ENCODE measurements at places on chromosomes 5 and 9. TPM values are rescaled to one million over a fixed set of nuclear protein-coding genes. Genes with fewer than 3 reads are reported as not detected.

GRCh38 chr5:134451225-134451935 lies 39.7 kb upstream of the CDKN2AIPNL start:
- DNase-seq = no peak

DNA sequence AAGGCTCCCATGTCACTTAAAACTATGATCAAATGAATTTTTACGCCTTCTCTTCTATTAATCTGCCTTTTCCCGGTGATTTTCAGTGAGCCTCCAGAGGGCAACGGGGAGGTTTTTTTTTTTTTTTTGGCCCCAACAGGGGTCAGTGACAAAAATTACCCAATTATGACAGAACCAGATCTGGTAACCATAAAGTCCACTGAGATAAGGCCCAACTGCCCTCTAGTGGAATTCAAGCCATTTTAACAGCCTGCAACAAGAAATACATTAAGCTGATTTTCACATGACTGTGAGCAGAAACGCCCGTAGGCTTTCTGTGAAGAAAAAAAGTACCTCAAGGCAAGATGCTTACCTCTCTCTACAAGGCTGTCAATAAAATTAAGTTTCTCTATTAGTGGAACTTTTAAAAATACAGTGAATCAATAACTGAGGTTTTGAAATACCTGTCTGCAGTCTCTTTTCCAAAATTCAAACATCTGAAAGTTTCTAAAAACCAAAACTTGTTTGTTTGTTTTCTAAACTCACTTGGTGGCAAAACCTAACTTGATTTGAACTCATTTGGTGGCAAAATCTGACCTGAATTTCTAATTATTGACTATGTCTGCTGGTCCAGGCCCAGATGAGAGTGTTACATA lies 49.7 kb upstream of the FST start:
- DNase-seq = no peak

DNA sequence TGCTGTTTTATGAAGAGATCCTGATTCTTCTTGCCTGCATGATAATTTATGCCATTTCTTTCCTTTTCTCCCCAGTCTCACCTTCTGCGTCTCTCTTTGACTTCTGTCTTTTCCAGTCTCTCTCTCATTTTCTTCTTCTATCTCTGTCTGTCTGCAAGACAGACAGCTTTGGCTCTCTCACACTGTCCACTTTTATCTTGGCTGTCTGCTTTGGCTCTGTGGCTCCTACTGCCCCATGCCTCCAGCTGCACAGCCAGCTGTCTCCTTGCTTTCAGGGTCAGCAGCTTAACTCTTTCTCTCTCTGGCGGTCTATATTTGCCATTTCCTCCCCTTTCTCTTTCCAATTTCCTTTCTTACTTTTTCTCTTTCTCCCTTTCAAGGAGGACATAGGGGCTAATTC lies 971.1 kb upstream of the COX7C start:
- no peak for DNase-seq

DNA sequence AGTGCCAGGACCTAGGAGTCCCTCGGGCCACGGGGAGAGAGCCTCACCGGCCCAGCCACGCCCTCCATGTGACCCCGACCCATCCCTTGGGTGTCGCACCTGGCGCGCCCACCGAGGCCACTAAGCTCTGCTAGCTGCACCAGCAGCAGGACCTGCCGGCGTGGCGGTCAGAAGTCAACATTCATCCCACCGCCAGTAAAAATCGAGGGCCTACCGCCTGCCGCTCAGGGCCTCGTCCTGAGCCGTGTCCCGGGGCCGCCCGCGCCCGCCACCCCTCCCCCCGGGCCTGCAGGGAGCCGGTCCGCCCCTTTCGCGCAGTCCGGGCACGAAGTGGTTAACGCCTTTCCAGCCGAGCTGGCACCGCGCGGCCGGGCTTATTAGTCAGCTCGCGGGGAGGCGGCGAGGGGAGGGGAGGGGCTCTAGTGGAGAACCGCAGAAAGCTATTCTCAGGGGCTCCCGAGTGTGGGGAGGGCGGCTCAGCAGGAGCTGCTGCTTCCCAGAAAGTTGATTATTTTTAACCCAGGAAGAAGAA lies 124.4 kb downstream of the C9orf50 start:
- DNase-seq = peak; percentile 89

DNA sequence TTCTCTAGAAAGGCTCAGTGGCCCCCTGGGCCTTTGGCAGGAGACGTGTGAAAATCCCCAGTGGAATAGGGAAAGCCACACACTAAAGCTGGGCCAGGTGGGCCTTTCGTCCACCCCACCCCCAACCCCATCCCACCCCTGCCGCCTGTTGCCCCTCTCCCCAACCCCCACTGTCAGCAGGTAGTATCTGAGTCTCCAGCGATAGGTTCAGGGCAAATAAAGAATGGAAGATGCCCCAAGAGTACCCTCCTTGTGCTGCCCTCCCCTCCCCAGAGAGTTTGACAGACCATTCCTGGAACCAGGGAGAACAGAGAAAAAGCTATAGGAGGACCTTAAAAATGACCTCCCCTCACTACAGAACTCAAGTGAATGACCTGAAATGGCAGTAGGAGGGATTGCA lies 36.7 kb upstream of the UBE2D2 start:
- no peak for DNase-seq

- DNase-seq = no peak
These were observed 326.6 kb downstream of the ARL15 start for GRCh38 chr5:53983568-53984460.

DNA sequence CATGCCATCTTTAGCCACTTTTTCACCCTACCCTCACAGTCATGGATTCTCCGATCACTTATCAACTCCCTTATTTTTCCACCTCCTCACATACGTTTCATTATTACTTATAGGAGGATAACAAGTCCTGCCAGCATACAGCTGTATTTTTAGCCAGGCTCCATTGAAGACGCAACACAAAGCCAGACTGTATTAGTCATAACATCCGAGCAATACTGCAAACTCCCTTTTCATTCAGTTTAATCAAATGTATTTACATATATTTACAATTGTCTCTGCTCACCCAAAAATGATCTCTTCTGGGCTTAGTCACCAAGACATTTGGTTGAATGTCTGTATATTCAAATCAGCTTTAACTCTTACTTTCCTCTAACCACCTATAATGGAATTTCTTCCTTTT lies 126.4 kb upstream of the PRLR start:
- no peak for DNase-seq

DNA sequence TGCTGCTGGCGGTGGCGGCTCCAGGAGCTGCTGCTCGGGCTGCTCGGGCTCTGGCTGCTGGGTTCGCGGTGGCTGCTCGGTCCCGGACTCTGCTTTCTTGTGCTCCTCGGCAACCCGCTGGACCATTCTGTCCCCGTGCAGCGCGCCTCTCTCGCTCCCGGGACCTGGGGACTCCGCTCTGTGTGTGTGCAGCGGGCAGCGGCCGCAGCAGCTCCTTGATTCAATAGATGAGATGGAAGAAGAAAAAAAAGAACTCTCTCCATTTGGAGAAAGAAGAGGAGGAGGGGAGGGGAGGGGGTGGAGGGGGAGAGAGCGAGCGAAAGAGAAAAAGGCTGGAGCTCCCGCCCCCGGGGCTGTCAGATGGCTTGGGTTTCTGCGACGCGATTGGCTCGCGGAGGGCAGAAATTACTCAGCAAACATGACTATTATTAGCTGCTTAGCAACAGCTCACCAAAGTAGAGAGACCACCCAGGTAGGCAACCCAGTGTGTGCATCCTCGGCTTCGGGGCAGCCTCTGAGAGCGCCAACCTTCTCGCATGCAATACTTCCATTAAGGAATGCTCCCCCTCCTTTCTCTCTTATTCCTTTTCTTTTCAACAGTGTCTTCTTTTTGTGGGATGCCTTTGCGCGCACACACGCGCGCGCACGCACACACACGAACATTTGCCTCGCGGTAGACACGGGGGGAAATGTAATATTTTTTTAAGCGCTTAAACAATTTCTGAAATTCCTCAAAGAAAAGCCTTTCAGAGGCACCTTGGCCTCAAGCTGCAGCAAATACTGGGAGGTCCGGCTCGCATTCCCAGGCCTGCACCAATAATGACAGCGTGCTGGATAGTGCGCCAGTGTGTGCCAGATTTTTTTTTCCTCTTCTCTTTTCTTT lies 7.6 kb downstream of the PTCH1 start:
- DNase-seq = peak; percentile 68

DNA sequence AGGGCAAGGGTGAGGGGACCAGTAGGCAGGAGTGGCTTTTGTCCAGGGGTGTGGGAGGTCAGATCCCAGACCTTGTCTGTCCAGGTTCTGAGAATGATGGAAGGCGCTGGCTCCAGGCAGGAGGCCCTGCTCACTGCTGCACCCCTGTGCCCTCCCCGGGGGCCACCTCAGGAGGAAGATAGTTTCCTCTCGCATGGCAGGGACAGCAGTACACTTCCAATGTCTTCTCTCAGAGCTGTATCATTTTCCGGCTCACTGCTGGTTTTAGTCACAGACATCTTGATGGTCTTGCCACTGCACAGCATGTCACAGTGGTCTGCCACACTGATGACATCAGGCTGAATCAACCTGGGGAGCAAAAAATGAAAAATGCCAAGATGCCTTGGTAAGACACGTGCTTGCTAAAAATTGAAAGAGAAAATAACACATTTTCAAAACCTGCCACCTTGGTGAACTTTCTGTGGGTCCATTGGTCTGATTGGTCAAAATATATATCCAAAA lies 3.3 kb upstream of the SLC6A3 start:
- DNase-seq = no peak

DNA sequence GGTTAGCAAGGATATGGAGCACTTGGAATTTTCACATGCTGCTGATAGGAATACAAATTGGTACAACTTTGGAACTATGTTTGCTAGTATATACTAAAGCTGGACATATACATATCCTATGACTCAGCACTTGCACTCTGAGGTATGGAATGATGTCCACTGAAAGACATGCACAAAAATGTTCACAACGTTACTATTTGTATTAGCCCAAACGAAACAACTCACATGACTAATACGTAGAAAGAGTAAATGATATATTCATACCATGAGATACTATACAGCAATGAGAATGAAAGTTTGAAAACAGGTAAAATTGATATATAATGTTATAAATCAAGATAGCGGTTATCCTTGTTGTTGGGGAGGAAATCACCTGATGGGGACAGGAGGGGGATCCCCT lies 45.5 kb upstream of the CDC42SE2 start:
- DNase-seq = no peak

DNA sequence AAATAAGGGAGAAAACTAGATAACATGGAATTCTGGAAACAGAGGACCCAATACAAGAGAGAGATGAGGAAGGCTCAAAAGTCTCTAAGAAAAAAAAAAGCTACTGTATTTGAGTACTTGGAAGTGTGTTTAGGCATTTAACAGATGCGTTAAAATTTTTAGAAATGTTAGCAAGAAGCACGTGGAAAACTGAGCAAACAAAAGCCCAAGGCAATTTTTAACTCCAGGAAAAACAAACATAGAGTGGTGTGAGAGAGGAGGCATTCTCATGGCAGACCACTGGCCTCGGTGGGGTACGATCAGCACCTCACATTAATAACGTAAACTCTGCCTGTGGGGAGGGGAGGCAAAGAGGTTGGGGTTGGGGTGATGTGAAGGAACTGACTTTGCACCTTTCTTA lies 321.4 kb downstream of the GADD45G start:
- no peak for DNase-seq

GRCh38 chr5:83993803-83994202 lies 273.1 kb upstream of the HAPLN1 start:
- DNase-seq = no peak

DNA sequence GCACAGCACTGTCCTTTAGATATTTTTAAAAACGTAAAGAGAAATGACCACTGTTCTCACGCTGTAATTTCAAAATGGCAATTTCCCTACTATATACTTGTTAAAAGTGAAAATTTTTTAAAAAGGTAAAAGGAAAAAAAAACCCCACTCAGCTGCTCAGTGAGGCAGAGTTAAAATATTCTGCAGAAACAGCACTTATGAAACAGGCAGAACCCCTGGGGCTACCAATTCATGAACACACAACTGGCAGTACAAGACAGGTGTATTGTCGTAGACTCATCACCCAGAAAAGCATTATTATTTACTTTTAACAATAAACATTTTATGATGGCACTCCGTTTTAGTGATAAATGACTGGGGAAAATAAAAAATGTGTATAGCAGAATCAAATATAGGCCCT lies 1.5 kb upstream of the RASGRF2 start:
- DNase-seq = no peak

GRCh38 chr5:159514229-159514810 lies 184.0 kb upstream of the IL12B start:
- DNase-seq = no peak

DNA sequence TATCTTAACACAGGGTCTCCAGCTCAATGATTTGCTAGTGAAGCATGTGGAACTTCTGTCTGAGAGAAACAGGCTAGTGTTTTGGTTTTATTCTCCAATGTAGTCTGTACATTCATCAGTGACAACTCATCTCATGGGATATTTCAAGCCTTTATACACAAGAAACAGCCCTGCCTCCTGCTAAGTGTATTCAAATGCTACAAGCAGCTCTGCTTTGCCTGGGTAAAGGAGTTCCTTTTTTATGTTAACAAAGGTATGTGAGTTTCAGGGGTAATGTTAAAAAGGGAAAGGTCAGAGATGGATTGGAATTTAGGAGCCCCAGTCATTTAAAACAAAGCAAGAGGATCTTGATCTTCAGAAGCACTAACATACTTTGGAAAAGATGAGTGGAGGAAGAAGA lies 498.7 kb downstream of the ISL1 start:
- DNase-seq = no peak

- no peak for DNase-seq
These were observed 324.9 kb downstream of the NPR3 start for GRCh38 chr5:33035851-33036527.

GRCh38 chr5:38060354-38060753 lies 198.0 kb upstream of the EGFLAM start:
- no peak for DNase-seq

DNA sequence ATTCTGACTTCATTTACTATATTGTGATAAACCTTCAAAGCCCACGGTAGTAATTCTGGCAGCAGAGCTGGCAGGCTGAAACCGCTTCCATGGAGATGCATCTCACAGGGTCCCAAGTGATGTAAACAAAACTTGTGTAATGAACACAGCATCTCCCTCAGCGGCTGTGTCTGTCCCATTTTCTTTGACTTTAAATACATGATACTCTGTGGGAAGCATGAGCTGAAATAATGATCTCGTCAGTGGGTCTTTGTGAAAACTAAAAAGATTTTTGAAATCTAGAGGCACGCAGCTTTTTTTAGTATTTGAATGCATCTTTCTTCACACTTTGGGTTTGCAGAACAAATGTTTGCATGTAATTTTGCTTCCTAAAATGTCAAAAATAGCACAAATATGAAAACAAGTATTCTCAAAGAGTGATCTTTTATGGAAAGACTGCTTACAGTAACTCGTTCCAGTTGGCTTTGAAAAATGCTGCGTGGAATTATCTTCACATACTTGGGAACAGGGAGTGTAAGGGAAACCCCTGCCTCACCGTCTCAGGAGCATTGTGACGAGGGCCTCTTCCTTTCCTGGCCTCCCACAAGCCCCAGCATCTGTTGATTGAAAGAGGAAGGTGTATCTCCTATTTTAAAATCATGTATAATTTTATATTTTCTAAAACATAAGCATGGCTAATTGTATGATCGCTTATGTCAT lies 18.1 kb upstream of the LPCAT1 start:
- DNase-seq = no peak

GRCh38 chr5:10690460-10691440 lies 70.3 kb downstream of the DAP start:
- DNase-seq = no peak

GRCh38 chr9:120410925-120411501 lies 169.0 kb downstream of the CDK5RAP2 start:
- DNase-seq = no peak

TRIM36 gene
- total RNA-seq = 105 TPM

CNTFR gene
- 9.8 TPM for total RNA-seq

ADAMTS2 gene
- total RNA-seq = 3.3 TPM

LCN12 gene
- not detected for total RNA-seq

TERT gene
- not detected for total RNA-seq

FAM78A gene
- 0.82 TPM for total RNA-seq

WDR31 gene
- total RNA-seq = 2.4 TPM

FAM219A gene
- total RNA-seq = 22.4 TPM

KCNV2 gene
- not detected for total RNA-seq

Data from frontal cortex (tissue), 4 donors.